ELF-1 (cell line): ENCODE measurements at places on chromosomes 1 and 21.

- no peak for DNase-seq
These were observed 43.2 kb downstream of the ALG14 start for GRCh38 chr1:95029532-95029931.

GRCh38 chr1:184698016-184698415, 56.6 kb downstream of the EDEM3 start:
- DNase-seq: no peak

- peak; percentile 77 for DNase-seq
These were observed 9.4 kb upstream of the LMNA start for GRCh38 chr1:156104861-156105832.

DNA sequence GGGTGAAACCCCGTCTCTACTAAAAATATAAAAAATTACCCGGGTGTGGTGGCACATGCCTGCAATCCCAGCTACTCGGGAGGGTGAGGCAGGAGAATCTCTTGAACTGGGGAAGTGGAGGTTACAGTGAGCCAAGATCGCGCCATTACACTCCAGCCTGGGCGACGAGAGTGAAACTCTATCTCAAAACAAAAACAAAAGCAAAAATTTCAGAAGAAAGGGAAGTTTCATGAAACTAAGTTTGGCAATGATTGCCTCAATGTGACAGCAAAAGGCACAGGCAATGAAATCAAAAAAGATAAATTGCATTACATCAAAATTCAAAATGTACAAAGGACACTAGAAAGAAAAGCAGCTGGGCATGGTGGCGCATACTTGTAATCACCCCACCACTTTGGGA, 40.1 kb downstream of the BTF3L4 start:
- no peak for DNase-seq

GRCh38 chr1:230975636-230976035, 3.0 kb downstream of the TTC13 start:
- DNase-seq: no peak

DNA sequence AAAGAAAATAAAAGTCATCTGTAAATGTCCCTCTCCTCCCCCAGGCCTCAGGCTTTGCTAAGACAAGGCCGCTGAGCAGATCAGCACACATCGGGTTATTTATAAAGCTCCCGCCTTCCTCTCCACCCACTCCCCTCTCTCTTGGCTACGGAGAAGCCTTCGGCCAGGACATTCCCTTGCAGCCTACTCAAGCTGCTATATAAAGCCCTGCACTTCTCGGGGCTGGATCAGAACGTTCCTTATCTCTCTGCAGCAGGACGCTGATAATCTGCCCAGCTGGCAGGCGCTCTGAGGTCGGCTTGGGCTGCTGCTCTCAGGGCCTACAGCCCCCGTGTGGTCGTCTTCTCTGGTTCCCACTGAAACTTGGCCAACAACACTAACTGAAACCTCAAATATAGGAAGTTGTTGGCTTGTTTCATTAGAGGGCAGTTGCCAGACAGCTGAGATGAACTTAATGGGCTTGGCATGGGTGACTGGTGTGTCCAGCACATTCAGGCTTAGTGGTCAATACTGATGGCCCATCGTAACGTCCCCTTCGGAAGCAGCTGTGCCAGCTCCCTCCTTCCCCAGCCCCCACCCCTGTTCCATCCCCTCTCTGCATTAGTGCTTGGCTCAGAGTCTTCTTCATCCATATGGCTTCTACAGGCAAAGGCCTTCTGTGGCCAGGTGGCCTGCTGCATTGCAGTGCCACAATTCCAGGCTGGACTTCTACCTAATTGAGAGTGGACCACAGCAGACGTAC, 64.6 kb downstream of the IER5 start:
- peak; percentile 84 for DNase-seq

DNA sequence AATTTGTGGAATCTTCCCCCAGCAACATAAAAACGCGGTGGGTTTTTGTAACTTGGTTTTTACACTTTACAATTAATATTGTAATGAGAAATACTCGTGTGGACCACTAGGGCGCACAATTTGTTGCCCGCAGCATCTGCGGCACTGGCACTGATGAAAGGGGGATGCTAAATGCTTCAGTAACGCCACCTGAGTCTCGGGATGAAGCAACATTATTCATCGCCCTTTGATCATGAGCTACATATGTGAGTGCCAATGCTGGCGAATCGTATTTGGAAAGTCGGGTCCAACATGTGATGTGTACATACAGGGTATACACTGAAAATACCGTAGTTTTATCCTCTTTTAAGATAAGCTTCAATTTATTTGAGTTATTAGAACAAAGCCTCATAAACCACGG, 34.2 kb upstream of the COX20 start:
- no peak for DNase-seq

DNA sequence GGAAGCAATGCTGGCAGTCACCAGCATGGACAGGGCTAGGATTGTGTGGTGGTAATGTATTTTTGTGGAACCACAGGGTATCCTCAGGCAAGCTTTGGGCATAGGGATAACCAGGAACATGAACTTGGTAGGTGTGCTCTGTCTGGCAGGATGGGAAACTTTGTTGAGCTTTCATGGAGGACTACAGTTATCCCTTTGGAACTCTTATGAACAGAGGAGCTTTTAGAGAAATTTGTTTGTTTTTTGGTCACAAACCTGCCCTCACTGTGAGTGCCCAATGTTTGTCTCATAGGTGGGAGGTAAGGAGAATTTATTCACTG, 54.4 kb downstream of the MACF1 start:
- no peak for DNase-seq

- DNase-seq: no peak
These were observed 63.4 kb downstream of the MAGI3 start for GRCh38 chr1:113453771-113454083.

DNA sequence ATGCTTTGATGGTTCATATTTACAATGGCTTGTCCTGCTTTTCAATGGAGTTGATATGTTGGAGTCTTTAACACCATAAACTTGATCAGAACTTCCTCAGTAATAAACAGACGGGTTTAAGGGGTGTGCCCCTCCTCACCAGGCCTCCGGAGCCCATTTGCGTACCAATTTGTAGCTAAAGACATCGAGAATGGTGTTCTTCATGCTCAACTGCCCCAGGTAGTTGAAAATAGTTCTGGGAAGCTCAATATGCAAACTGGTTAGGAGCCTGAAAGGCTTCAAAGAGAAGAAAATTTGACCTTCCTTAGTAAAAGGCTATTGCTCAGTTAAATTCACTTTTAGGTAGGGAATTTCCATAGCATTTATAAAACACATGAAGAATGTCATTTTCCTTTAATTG, 68.1 kb upstream of the RRP15 start:
- DNase-seq: no peak

DNA sequence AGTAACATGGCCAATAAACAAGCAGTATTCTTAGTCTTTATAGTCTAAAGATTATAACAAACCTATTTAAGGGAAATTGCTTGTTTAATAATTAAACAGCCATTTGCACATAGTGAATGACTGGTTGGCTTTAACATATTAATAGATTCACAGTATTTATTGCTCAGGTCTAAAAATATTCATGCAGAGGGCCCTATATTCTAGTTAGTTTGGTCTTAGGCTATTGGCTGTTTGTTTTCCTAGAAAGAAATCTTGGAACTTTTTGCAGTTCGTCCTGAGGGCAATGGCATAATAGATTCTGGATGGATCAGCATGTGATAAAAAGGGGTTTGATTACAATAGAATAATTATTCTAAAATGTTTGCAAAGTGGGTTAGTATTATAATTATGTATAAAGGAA, 34.7 kb downstream of the BACH1 start:
- no peak for DNase-seq

DNA sequence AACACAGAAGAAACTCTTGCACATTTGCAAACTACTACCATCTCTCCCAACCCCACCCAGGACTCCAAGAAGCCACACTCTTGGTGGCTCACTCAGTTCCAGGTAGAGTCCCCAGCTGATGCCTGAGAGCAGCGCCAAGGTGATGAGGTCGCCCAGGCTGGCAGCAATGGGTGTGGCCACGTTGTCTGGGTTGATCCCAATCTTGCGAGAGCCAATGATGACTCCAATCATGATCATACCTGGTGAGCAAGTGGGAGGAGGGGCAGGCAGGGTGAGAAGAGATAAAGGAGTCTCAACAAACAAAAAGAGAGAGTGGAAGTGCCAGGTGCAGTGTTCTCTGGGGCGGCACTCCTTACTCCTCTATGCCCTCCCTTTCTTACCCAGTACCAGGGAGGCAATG, 14.4 kb downstream of the SLC41A1 start:
- no peak for DNase-seq

- no peak for DNase-seq
These were observed 9.2 kb downstream of the CAP1 start for GRCh38 chr1:40049725-40050124.

GRCh38 chr1:29508458-29509107, 272.3 kb downstream of the PTPRU start:
- DNase-seq: no peak

- no peak for DNase-seq
These were observed 242.3 kb upstream of the PROX1 start for GRCh38 chr1:213745451-213745850.

DNA sequence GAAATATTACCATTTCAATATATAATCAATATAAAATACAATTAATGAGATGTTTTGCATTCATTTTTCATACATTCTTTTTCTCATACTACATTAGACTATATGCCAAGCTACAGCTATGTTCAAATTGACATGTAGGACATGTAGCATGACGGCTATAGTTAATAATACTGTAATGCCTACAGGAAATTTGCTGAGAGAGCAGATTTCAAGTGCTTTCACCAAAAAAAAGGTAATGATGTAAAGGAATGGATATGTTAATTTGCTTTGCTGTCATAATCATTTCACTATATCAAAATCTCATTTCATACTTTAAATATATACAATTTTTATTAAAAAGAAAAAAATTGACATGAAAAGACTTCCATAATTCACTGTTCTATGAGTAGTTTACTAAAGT, 215.1 kb downstream of the KCNH1 start:
- DNase-seq: no peak

- no peak for DNase-seq
These were observed 3.6 kb downstream of the LEPR start for GRCh38 chr1:65423884-65424572.

DNA sequence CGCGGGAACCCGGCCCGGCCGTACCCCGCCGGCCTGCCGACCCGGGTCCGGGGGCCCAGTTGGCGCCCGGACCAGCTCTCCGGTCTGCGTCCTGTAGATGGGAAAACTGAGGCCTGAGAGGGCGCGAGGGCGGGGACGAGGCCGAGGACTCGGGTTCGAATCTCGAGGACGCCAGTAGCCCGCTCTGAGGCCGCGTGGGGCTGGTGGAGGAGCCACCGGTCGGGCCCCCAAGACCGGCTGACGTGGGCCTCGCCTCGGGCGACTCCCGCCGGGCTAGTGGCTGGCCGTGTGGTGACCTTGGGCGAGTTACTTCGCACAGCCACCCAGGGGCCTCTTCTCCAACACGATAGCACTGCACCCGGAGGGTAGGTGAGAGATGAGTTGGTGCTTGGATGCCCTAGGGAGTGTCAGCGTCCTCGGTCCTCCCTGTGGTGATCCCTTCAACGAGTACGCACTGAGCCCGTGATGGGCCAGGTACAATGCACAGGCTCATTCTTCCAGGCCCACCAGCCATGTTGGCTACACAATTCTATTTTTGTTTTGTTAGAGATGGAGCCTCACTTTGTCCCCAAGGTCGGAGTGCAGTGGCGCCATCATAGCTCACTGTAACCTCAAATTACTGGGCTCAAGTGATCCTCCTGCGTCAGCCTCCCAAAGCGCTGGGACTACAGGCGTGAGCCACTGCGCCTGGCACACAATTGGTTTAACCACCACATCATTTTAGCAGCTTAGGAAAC, 404 bp upstream of the SCMH1 start:
- peak; percentile 37 for DNase-seq

DNA sequence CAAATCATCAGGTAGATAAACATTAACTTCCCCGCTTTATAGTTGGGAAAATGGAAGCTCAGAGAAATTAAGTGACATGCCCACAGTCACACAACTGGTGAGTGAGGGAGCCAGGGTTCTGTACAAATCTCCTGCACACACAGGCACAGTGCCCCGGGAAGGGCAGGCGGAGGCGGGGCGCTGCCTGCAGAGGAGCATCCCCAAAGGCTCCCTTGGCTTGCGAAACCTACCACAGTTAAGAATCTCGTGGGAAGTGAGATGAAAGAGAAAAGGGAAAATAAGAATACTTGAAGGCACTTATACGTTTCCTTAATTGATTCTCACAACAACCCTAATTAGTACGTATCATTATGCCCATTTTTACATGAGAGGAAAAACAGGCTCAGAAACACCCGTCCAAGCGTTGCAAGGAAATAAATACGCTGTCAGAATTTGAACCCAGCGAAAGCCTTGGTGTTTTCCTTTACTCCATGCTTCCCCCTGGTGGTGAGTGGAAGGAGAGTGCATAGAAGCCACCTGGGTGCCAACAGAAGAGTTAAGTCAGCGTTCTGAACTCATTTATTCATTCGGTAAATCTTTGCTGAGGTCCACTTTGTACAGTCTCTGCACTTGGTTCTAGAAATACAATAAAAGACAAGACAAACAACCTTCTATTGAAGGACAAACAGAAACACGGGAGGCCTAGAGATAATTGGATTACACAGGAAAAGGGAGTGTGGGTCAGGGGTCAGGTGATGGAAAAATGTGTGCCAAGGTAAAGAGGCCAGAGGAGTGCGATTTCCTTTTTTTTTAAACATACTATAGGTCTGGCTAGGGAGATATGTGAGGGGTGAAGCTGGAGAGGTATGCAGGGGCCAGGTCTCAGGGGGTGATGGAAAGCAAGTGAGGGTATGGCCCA, 28.4 kb downstream of the ACP6 start:
- DNase-seq: peak; percentile 50
